ENCODE measurements at places on chromosomes 1 and 21.

DNA sequence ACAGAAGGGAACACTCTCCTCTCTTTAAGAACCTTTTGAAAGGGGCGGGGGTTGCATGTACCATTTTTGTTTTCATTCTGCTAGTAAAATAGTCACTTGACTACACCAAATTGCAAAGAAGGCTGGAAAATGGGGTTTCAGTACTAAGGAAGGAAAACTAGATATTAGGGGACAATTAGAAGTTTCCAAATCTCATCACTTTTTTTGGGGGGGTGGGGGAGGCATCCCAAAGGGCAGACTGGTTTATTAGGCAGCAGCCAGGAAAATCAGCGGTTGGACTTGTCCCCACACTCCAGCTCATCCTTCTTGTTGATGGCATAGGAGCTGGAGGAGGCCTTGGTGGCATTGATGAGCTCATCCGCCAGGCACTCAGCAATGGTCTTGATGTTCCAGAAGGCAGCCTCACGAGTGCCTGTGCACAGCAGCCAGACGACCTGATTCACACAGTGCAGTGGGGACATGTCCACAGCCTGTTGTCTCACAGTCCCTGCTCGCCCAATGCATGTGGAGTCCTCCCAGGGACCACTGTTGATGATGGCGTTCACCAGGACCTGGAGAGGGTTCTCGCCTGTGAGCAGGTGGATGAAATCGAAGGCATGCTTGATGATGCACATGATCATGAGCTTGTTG, 1.7 kb upstream of the TMEM50B start:
- DNase-seq, result no peak

GRCh38 chr1:95039360-95040031, 33.3 kb downstream of the ALG14 start:
- no peak for DNase-seq

GRCh38 chr1:143699115-143699514, 272.7 kb downstream of the FAM72C start:
- no peak for DNase-seq

DNA sequence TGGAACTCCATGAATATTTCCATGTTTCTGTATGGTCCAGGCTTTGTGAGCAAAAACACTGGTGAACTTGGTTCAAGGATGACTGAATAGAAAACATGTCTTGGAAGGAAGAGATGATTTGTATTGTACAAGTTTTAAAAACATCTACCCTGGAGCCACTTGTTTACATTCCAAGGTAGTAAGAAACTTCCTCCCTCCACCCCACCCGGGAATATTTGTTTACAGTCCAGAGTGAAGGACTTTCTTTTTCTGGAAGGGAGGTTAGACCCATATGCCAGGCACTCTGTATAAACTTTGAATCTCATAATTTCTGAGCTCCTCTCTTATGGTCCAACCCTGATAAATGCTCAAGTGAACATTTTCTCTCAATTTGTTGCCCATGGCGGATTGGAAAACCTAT, 323.3 kb upstream of the LYPLAL1 start:
- DNase-seq, result no peak

DNA sequence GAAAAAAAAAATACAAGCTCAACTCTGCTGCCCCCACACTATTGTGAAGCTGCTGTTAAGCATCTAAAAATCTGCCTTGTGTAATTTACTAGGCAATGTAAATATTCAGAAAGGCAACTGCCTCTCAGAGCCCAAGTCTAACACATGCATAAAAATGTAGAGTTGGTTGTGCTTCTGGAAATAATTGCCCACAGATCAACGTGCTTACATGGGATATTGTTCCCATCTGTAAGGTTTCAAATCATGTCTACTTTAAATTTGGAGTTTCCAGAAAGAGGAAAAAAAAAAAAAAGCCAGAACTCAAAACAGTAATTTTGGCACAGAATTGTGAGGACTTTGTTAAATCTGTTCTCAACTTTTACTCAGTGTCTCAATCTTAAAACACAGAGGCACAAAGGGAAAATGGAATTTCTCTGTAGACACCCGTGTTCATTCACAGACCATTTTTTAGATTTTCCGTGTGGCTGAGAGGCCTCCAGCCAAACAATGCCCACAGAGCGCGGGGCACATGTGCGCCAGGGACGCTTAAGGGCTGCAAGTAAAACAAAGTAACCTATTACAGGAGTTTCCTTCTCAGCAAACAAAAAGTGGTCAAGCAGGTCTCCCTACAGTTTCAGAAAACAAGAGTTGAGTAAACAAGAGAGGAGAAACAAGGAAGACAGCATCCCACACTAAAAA, 115.5 kb downstream of the RERE start:
- no peak for DNase-seq

- DNase-seq, result peak; percentile 7
Observed at GRCh38 chr21:16770266-16770665, 742.6 kb upstream of the CXADR start.

DNA sequence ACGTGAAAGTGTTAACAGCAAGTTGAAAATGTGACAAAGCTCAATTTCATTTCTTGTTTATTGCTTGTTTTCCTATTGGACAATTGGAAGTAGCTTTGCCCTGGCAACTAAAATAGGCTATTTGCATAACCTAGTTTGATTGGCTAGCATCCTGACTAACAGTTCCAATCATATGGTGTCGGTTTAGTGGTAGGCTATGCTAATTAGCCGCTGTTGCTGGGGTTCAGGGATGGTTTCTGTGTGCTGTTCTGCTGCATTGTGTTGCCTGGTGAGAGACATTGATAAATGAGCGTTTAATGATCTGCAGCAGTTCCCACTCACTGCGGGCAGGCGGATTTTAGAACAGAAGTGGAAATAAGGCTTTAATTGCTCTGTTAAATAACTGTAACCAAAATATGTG, 68.5 kb downstream of the DYRK1A start:
- peak; percentile 61 for DNase-seq
